ENCODE measurements at places on chromosomes 1 and 21.

DNA sequence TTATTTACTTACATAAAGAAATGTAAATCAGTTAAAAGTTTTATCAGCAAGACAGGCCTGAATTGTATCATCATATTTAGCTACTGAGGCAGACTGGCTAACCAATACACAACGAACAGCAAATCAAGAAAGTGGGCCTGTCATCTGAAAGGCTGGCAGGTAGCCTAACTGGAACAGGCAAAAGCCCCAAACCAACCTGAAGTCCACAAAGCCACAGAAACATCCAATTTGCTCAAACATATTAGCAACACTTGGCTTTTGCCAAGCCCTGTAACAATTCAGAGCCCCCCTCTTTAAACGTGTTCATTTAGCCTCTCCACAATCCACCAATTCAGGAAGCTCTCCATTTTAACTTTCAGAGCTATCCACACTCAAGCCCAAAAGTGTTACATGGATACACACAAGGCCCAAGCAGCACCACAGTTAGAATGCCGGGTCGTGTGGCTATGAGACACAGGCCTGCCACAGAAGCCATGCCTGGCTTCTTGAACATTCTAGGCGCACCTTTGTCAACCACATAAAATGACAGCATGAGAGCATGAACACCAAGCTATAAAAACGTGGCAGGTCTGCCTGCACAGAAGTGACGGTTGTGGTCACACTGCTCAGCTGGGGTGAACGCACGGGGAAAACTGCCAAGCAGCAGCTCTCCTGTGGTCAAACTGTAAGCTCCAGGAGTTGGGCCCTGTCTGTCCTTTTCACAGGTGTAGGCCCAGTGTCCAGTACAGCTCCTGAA is 49.3 kb downstream of the CD34 start:
- DNase-seq, result no peak

DNA sequence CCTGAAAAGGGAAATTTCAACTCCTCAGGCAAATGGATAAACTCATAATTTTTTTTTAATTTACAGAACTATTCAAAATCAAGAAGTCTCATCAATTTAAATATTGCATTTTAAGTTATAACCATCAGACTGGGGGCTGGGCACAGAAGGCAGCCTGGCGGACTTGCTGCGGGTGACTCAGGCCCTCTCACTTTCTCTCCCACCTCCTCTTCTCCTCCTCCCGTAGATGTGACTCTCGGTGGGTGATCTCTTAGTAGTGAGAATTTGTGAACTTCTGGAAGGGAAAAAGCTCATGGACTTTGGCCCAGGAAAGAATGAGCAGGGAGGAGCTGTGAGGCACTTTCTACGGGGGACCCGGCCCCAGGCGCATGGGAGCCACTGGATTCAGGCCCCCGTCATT is 32.9 kb downstream of the CLIC6 start:
- no peak for DNase-seq

DNA sequence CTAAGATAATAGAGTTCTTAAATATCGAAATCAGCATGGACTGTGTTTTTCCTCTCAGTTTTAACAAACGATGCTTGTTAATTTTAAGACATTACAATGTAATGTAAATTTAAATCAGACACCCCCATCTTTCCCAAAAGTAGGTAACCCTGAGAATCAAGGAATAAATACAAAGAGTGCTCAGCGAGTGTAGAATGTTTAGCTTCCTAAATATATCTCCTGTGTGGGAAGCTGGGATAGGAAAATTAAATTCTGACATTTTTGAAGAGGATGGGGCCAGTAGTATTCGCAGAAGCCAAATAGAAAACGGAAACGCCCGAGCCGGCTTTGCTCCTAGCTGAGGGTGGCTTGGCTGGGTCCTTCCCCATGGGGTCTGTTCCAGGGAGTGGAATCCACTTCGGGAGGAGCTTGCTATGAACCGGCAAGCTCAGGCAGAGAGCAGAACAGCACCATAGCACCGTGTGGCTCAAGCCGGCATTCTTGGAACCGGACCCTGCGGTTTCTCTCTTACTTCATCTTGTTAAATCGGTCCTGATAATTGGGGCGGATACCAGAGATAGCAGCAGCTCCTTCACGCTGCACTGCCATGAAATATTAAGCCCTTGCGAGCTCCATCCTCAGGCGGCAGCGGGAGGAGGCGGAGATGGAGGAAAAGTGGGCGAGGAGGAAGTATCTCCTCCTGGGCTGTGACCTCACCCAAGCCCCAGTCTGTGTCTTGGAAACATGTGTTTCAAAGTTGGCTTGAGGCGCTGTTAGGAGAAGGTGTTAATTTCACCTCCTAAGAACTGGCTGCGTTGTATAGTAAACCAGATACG is 24.9 kb downstream of the MAP3K7CL start:
- no peak for DNase-seq

DNA sequence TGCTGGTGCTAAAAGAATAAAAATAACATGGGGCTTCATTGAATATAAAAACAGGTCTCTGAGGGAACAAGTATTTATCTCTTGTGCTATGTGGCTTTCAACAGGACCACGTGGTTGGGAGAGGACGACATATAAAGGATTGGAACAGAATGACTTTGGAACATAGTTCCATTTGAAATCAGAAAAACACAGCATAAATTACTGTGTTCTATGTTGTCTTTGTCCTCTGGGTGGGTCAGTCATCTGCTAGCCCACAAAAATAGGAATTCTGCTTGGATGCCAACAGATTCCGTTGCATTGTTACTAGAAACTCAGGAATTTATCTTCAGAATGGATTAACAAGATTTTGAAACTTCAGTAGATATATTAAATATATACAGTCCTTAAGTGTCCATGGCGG is 5.9 kb downstream of the CEP85 start:
- DNase-seq, result no peak

DNA sequence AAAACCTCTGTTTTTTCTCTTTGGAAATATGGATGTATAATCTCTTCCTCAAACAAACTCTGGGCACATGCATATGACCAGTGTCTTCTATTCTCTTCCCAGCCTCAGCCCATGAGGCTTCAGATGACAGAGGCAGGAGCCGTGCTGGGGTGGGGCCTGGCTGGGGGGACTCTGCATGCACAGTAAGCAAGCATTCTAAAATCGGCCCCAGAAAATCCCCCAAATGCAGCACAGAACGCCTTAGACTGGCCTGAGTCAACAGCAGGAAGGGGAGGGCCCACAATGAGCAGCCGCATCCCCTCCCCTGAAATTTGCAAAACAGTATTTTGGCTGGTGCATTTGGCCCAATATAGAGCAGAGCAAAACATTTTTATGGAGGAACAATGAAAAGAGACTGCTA is 47.8 kb downstream of the ITPKB start:
- DNase-seq, result no peak

DNA sequence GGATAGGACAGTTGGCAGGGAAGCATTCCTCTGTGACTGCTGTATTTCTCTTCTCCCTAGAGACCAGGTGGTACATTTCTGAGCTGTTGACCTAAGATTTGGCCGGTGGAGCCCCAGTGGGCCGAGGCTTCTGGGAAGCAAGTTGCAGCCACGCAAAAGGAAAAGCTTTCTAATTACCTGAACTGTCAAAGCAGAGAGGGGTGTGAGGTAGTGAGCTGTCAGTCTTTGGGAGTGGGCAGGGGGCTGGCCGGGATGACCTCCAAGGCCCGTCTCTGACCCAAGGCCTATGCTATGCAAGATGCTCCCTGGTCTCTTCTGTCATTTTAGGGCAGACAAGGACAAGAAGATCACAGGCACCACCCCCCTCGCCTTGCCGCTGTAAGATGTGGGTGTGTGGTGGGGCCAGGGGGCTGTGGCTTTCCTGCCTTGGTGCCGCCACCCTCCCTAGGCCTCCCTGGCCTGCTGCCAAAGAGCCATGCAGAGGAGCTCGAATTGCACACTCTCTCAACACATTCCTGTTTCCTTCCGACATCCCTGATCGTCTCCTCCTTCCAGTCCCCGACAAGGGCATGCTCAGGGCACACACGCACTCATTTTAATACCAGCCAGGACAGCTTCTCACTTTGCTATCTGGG is 7.7 kb downstream of the PADI1 start:
- DNase-seq, result peak; percentile 50

- no peak for DNase-seq
These were observed 8.9 kb upstream of the HAO2 start for GRCh38 chr1:119359730-119360129.

GRCh38 chr21:41369105-41369919 is 7.5 kb downstream of the MX2 start:
- peak; percentile 5 for DNase-seq

- DNase-seq, result no peak
These were observed 24.6 kb downstream of the LRRC41 start for GRCh38 chr1:46278807-46279206.

- DNase-seq, result no peak
These were observed 1827.0 kb downstream of the MRPL39 start for GRCh38 chr21:23780326-23780725.

GRCh38 chr1:26627954-26628353 is 67.9 kb upstream of the ARID1A start:
- DNase-seq, result no peak

- DNase-seq, result no peak
These were observed 9.7 kb downstream of the PTPN14 start for GRCh38 chr1:214541693-214542092.

DNA sequence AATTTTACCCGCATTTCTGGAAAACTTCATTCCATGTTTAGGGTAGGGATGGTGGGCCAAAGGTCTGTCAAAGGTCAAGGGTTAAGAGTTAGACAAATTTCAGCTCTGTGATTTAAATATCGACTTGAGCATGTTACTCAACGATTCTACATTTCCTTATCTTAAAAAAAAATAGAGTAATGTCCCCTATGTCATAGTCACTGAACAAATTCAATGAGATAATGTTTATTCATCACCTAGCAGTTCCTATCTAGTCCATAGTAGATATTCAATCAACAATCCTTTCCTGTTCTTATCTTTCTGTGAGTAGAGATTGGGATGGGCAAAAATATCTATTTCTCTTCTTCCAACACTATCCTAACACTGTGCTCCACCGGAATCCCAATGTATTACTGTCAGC is 1.1 kb upstream of the DYNLT5 start:
- DNase-seq, result no peak

DNA sequence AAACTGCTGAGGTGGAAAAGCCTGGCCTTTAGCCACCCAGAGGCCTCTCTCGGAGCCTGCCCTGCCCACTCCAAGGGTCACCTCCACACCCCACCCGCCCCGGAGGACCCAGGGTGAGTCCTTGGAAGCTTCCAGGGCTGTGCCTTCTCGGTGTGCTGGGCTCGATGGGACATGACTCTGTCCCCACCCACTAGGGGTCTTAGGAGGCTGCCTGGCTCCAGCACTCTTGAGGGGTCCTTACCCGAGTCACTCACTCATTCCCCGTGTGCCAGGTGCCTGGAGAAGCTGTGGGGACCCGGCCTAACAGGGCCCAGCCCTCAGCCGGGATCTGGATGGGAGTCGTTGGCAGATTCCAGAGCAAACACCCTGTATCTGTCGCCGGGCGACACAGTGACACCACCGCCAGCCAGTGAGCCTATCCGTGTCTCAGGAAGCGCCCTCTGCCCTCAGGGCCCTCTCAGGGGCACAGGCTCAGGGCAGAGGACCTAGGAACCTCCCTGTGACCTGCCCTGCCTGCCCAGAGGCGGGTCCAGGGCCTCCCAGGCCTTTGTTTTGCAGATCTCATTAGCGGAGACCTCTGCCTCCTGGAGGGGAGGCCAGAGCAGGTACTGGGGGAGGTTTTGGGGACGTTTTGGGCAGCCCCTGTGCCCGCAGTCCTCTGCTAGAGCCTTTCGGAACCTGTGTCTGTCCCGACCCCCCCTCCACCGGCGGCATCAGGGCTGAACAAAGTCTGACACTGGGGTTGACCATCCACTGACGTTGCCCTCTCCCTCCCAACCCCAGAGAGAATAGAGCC is 3.1 kb upstream of the PRKCZ start:
- DNase-seq, result no peak

Measured in NCI-H345 (cell line).